ENCODE measurements at places on chromosomes 1 and 21.

DNA sequence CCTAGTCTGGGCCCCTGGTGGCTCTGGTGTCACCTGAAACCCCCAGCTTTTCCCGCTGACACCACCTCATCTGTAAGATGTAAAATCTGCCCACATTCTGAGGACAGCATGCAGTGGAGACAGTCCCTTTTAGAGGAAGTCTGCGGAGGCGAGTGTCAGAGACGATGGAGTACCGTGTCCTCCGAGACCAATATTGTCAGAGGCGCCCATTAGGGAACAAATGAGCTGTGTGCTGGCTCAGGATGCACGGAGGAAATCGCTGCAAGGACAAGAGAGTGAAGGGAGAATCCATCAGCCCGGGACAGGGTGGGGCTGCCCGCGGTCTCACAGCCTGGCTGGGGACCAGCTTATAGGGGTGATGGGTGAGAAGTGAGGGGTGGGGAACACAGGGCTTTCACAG, 214.8 kb downstream of the MATN1 start:
- no peak for DNase-seq

DNA sequence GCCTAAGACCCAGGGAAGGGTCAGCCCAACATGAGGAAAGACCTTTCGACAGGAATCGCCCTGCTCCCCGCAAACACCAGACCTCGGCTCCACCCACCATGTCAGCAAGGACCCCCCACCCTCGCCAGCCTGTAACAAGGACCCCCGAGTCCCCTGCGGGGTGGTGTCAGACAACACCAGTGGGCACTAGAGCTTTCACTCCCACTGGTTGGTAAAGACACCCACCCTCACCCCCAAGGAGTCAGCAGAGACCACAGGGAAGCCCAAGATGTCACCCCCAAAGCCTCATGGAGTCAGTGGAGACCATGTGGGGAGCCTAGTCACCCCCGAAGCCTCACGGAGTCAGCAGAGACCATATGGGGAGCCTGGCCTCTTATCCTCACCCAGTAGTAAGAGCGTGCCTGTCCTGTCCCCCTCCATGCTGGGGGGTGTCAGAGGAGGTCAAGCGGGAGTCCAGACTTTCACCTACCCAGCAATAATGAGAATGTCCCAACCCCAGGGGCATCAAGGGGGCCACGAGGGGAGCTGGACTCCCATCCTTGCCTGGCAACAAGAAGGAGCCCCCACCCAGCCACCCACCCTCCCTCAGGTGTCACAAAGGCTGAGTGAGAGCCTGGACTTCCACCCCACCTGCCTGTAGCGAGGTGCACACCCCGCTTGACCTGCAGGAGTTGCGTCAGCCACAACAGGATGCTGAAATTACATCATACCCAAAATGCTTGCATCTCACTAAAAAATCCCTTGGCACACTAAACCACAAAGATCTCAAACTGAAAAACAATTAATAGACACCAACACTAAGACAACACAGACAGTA, 24.8 kb downstream of the SLC19A1 start:
- DNase-seq = no peak

DNA sequence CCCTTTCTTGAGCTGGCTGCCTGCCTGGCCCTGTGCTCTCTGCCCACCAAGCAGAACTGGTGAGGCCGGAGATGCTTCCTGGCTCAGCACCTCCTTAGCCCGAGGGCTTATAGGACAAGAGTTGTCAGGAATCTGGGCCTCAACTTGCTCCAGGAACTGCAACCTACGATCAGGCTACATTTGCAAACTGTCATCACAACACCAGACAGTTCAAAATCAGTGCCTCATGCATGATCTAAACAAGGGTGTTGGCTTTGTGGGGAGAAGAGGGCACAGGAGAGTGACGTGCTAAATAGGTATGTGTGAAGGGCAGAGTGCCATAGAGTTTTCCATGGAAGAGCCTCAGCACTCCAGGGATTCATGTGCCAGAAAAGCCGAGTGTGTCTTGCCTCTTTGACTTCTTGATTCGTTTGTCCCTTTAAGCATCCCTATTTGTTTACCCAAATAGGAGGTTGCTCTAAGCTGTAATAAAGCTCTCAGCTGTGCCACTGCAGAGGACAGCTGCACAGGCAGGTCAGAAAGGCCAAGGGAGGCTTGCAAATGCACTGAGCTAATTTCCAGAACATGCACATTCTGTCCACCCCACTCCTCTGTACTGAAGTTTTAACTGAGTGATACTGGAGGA, 30.2 kb upstream of the NEK2 start:
- no peak for DNase-seq

DNA sequence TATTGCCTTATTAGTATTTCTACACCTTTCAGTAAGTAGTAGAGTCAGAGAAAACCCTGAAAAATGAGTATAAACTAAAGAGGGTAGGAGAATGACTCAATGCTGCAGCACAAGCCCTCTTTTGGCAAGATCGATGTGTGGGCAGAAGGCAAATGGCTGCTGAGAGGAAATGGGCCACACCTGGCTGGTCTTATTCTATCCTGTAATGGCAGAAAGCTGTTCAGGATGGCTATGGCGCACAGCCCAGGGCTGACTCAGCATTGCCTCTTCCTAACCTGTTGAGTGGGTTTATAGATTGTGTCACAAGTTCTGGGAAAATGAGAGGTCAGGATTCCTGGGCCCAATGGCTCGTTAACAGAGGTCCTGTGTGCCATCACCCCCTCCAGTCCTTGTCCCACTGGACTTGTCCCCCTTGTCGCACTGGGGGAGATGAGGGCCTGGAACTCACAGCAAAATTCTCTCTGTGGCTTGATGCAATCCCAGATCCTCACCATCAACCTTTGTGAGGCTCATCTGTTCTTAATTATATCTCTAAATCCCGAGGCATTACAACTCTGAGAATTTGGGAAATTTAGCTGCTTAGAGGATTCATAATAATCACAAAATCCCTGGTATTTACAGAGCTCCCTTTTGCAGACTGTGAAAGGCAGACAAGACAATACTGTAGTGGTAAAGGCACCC, 13.2 kb downstream of the HMGB4 start:
- DNase-seq = no peak

GRCh38 chr1:66494482-66494881, 39.5 kb upstream of the SGIP1 start:
- DNase-seq = no peak

DNA sequence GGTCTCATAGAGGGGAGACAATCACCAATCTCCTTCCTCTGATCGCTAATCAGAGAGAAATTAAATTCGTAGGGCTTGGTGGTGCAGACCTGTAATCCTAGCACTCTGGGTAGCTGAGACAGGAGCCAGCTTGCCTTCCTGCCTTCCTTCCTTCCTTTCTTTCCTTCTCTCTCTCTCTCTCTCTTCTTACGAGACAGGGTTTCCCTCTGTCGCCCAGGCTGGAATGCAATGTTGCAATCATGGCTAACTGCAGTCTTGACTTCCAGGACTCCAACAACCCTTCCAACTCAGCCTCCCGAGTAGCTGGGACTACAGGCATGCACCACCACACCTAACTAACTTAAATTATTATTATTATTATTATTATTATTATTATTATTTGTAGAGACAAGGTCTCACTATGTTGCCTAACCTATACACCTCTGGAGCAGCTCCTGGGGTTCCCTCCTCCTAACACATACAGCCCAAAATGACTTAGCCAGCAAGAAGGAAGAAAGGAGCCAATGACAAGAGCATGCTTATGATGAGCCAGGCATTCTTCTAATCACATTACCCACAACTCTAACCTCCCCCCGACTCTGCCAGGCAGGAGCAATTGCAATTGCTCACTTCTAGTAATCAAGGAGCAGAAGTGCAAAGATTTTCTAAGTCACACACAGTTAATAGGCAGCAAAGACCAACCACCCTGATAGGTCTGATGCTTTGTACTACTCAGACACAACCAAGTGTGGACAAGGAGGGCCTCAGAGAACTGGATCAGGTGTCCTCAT, 105.4 kb upstream of the F3 start:
- DNase-seq = no peak

GRCh38 chr1:236565530-236565929, 38.8 kb downstream of the HEATR1 start:
- no peak for DNase-seq

DNA sequence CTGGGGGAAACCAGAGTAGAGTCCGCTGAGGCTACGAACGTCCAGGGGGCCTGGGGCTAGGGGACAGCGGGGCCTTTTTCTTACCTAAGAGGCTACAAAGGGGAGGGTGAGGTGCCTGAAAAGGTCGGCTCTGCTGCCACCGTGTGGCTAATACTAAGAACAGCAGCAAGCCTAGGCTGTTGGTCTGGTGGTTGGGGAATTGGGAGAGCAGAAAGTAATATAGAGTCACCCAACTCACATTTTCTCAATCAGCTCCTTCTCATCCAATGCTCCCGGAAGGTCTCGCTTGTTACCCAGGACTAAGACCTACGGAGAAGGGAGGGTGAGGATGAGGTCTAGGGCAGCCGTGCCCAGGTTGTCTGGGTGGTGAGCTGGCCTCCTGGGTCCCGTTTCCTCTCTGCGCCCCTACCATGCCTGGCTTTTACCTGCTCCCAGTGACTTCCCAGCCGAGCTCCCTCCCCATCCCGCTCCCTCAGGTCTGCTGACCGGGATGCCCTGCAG, 9.3 kb downstream of the ARL8A start:
- no peak for DNase-seq

GRCh38 chr1:230242326-230242725, 175.3 kb downstream of the GALNT2 start:
- no peak for DNase-seq

- DNase-seq = no peak
These were observed 74.9 kb downstream of the PLXNA2 start for GRCh38 chr1:208169081-208169879.

DNA sequence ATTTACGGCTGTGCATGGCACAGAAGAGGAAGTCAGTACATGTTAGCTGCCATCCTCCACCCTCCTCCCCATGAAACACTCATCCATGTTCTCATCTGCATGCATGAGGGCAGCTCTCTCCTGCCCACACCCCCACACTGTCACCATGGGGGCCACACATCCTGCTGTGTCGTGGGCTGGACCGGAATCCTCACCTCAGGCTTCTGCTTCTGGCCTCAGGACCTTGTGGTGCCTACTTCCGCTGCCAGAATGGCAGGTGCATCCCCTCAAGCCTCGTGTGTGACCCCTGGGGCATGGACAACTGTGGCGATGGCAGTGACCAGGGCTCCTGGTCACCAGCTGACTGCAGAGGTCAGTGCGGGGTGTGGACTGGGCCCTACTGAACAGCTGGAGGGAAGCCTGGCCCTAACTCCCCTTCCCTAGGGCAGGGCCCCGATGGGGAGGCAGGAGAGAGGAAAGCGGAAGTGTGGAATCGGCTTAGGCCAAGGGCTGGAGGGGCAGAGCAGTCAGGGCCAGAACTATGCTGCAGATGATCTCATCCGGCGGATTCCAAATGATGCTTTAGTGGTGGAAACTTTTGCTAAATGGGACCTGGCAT, 3.8 kb downstream of the LDLRAD2 start:
- no peak for DNase-seq

DNA sequence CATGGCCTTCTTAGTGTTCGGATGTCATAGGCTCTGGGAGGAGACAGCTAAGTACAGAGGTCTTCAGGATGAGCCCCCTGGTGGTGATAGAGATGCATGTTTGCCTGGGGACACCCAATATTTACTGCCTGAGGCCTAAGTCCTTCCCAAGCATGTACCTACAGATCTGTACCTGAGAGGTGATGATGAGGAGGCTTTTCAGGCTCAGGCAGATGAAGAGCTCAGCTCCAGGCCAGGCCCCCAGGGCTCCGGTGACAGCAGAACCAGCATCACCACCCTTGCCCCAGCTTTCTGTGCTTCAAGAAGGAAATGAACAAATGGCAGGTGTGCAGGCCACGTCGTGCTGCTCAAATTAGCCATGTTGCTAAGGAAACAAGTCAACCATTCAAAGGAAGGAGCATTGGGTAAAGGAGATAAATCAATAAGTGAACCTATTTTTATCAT, 21.1 kb downstream of the CACNA1E start:
- DNase-seq = peak; percentile 28

DNA sequence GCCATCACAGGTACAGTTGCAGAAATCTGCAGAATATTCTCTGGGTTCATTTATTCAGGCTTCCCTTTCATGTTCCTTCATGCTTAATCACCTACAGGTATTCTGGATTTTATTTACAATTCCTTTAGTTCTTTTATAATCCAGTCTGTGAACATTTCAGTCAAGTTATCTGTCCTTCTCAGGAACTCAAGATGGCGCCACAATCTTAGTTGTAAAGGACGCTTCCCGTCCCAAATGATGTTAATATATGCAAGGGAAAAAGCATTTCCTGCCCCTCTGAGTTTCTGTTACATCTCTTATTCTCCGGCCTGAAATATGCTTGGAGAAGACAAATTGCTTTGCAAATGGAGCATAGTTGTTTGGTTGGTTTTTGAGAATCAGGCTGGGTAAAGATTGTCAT, 19.3 kb downstream of the F3 start:
- no peak for DNase-seq

- DNase-seq = no peak
These were observed 31.8 kb upstream of the SLFNL1 start for GRCh38 chr1:41053316-41053715.

DNA sequence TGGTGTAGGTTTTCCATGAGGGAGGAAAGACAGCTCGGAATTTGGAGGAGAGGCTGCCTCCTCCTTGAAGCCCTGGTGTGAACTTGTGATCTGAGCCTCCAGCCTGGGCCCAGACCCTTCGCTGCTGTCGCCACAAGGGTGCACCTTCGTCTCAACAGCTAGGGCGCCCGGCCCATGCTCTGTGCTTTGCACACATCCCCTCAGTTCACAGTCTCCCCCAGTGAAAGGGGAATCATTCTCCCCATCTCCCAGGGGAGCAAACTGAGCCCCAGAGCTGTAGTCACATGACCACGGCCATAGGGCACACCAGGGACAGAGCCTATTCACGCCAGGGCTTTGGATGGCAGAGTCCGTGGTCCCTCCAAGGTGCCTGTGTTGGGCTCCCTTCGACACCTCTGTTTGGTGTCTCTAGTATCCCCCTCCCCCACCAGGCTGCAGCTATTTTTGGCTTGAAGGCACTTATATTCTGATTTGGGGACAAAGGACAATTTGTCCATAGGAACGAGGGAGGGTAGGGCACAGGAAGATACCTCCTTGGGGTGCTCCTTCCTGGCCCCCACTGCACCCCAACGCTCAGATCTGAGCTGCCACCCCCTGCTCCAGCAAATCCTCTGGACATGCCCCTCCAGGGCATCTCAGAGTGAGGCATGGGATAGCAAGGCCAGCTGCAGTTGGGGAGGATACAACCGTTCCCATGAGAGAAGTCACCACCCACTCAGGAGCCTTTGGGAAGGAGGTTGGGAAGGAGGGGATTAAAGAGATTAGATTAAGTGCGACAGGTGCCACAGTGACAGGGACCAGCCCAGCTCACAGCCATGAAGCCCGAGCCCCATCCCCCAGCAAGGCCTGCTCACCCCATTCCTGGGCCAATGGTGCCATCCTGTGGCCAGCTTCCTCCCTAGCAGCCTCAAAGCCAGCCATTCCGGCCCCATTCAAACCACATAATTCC, 15.7 kb downstream of the MATN1 start:
- no peak for DNase-seq

Data from NCI-H1417 treated with DMSO at 0.1 percent for 48 hours (cell line).